ENCODE measurements at places on chromosomes 3 and 15.
A peak's percentile ranks its signal among the peaks of the same experiment; 100 is the strongest.

DNA sequence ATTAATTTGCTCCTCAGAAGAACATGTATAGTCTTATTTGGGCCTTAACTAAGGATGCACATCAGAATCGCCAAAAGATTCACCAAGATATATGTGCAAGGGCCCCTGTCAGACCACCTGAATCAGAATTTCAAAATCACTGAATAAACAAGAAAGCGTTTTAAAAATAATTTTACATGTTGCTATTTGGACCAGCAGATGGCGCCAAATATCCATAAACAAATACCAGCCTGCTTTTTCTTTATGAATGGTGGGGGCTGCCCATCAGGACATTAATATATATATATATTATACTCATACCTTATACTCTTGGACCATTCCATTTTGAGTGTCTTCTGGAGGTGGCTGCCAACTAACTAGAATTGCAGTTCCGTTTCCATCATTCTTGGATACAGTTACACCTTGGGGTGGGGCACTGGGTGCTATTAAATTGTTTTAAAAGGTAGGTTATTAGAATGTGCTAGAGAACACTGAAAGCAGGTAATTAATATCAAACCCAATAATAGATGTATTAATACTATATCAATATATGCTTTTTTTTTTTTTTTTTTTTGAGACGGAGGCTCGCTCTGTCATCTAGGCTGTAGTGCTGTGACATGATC is 1108.3 kb downstream of the ROBO1 start:
- DNase-seq, result peak; percentile 13

GRCh38 chr15:95872366-95872771 is 458.1 kb upstream of the NR2F2 start:
- DNase-seq, result no peak

DNA sequence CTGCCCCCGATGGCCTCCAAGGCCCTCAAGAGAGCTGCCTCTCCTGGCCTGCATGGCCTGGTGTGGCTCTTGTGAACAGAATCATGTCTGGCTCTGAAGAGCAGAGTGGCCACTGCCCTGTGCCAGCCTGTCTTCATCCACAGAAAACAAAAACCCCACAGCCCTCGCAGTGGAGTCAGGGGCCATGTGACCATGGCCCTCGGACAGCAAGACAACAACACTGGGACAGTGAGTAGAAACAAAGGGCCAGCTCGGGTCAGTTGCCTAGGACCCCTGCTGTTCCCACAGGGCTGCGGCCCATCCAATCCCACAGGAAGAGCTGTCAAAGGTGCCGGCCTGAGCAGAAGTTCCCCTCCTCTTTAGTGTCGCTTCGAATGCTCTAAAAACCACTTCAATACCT is 72.5 kb downstream of the UMPS start:
- DNase-seq, result no peak

DNA sequence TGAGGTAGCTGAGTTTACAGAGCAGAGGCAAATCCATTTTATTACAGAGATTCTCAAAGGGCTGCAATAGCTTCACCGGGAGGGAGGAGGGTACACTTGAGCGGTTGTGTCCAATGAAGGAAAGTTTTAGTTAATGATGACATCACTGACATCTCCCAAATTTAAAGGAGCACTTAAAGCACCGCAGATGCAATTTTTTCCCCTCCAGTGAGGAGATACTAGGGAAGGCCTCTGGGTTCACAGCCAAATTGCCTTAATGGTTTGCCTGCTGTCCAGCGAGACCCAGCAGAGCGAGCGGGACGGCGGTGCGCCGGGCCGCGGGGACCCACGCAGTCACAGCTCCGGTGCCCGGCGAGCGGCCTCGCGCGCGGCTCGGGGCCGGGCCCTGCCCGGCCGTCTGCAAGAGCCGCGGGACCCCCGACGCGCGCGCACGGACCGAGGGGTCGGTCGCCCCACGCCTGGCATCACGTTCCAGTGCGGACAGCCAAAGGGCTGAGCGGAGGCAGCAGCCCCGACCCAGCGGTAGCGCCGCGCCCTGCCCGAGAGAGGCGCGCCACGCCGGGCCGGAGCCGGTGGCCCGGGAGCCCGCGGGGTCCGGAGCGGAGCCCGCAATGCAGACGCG is 160.5 kb upstream of the CHRNA7 start:
- DNase-seq, result no peak

DNA sequence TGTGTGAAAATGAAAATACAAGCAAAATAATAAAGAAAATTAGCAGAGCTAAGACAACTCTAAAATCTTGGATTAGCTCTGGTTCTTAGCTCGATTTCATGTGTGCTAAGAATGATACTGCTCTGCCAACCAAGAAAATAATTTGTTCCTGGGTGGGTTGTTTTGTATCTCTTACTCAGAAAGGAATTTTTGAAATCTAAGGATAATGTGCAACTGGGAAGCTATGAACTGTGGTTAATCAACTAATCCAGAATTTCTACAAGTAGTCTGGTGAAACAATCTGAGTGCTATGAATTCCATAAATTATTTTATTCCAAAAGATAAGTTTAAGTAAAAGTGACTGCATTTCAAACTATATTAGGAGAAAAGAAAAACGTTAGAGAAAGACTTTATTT is 92.0 kb downstream of the TFDP2 start:
- DNase-seq, result no peak

DNA sequence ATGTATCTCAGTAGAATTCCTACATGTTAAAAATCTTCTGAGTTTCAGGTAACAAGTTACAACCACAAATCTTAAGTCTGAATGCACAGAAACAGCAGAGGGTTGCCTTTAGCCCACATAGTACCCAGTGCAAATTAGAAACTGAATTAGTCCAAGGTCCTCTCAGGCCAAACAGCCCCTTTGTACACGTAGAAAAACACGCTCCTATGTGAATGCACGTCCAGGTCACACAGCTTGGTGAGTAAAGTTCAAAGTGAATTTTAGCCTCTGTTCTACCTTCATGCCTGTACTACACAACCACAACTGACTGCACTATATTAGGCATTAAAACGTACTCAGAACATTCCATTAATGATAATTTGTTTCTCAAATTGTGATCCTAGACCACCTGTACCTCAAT is 46.3 kb downstream of the GYG1 start:
- no peak for DNase-seq

GRCh38 chr3:196792771-196793170 is 53.1 kb downstream of the PAK2 start:
- no peak for DNase-seq

DNA sequence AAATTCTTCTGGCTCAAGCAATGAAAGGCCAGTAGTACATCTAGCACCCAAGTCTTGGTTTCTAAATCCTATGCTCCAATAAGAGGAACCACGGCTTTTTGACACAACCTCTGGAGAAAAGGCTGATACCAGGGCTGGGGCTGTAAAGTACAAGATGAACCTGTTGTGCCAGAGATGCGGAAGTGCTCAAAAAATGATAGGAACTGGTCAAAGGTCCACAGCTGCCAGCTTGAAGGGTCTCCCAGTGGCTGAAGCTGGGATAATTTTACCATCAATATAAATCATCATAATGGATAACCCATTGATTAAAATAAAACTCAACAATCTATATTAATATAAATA is 558 bp upstream of the NCEH1 start:
- DNase-seq, result no peak
